ENCODE measurements at places on chromosomes 11 and 22. TPM values are rescaled to one million over a fixed set of nuclear protein-coding genes. Genes with fewer than 3 reads are reported as not detected.

Gene USP2
- total RNA-seq, result 0.26 TPM

Gene MB
- not detected for total RNA-seq

Gene AHNAK
- total RNA-seq, result 261 TPM

Gene PDHX
- 28.8 TPM for total RNA-seq

Gene RCOR2
- total RNA-seq, result 6.9 TPM

Gene RFPL3
- not detected for total RNA-seq

Gene CEP126
- total RNA-seq, result 1.2 TPM

Gene MAJIN
- total RNA-seq, result not detected

Gene MMP7
- total RNA-seq, result not detected

Gene ELMOD1
- not detected for total RNA-seq

Gene OR8D4
- not detected for total RNA-seq

Gene STIP1
- 185 TPM for total RNA-seq

Gene ZNRF3
- total RNA-seq, result 5.9 TPM

Gene APBB1
- 41.1 TPM for total RNA-seq

Gene EIF3F
- 559 TPM for total RNA-seq

Gene OTOG
- not detected for total RNA-seq

Gene HEPN1
- total RNA-seq, result not detected

Gene SAA2
- total RNA-seq, result not detected

Gene C11orf97
- not detected for total RNA-seq

Gene IGLL5
- total RNA-seq, result not detected

Gene EXPH5
- total RNA-seq, result 1.7 TPM

Gene OR6A2
- not detected for total RNA-seq

Gene KRTAP5-11
- not detected for total RNA-seq

Gene DDT
- total RNA-seq, result 135 TPM

Gene OR52B2
- not detected for total RNA-seq

Gene UPK2
- total RNA-seq, result not detected

Gene OR5L2
- not detected for total RNA-seq

Gene PATE2
- not detected for total RNA-seq

Gene TTC9C
- 22.4 TPM for total RNA-seq

Gene DGCR6
- 0.52 TPM for total RNA-seq

Gene FAM89B
- total RNA-seq, result 31.1 TPM

Gene OR4D5
- not detected for total RNA-seq

Gene ATG2A
- total RNA-seq, result 14.5 TPM

Gene SHISAL1
- total RNA-seq, result not detected

Gene MTMR2
- 38.3 TPM for total RNA-seq

Gene TCN2
- 35.7 TPM for total RNA-seq

Gene LRRC75B
- 11.7 TPM for total RNA-seq

Gene GRK3
- total RNA-seq, result 1.2 TPM

Gene FOLR3
- not detected for total RNA-seq

Gene NXPE2
- total RNA-seq, result not detected

Gene MMP27
- not detected for total RNA-seq

Gene OR2AT4
- not detected for total RNA-seq

Gene HORMAD2
- total RNA-seq, result not detected

Gene MRGPRE
- not detected for total RNA-seq

Measured in epithelial cell of alveolus of lung (primary cell).